RWPE1 (cell line): ENCODE measurements at places on chromosomes 1 and 21.

DNA sequence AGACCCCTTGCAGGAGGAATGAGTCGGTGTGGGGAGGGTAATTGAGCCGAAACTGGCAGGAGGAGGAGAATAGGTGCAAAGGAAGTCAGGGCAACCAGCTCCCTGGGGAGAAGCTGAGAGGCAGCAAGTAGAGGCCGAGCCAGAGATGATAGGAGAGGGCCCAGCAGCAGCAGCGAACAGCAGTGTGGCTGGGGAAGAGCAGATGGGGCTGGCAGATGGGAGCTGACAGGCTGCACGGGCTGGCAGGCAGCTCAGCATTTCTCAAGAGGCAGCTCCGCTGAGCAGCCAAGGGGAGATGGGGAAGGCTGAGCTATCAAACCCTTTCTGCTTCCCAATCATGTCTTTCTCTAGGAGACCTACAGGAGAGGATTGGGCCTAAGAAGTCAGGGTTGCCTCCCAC is 158.2 kb downstream of the TRIM33 start:
- no peak for DNase-seq

GRCh38 chr1:168696125-168696760 is 32.8 kb downstream of the DPT start:
- no peak for DNase-seq

GRCh38 chr1:52145137-52145536 is 3.2 kb downstream of the ZFYVE9 start:
- DNase-seq: no peak

DNA sequence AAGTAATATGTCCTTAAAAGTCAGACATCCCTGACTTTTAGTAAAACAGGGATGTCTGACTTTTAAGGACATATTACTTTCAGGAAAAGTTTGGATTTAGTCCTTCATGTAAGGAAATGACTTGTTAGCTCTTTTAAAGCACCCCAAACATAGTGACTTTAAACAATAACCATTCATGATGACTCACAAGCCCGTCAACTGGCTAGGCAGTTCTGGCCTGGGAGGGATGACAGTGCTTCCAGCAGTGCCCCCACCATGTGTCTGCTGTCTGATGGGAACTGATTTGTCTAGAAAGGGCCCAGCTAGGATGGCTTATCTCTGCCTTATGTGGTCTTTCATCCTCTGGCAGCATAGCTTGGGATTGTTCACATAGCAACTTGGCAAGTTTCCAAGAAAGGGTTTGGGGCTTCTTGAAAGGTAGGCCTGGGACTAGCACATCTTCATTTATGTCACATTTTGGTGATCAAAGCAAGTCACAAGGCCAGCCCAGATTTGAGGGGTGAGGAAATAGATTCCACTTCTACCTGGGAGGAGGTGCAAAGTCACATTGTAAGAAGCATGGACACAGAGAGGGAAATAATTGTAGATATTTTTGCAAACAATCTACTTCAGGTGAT is 143.5 kb downstream of the C1orf94 start:
- DNase-seq: no peak

- no peak for DNase-seq
Observed at GRCh38 chr1:192277635-192278034, 39.2 kb upstream of the RGS21 start.

GRCh38 chr1:58786184-58786926 is 2.5 kb upstream of the JUN start:
- DNase-seq: no peak

DNA sequence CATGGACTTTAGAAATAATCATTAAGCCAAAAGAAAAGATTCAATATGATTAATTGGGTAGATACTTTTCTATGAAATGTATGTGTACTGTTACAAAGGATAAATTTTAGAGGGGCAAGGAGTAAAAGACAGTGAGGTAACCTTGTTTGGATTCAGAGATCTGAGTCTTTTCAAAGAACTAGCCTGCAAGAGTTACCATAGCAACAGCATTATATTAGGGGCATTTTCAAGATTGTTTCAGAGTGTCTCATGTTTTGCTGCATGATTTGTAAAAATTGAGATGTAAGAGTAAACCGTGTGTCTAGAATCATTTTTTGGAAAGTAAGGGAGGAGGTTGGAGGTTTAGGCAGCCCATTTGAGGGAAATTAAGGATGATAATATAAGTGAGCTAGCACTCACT is 70.6 kb upstream of the KIAA1614 start:
- DNase-seq: no peak

GRCh38 chr1:8090241-8090702 is 64.2 kb upstream of the ERRFI1 start:
- peak; percentile 64 for DNase-seq

GRCh38 chr1:209598227-209598626 is 14.7 kb downstream of the CAMK1G start:
- no peak for DNase-seq

DNA sequence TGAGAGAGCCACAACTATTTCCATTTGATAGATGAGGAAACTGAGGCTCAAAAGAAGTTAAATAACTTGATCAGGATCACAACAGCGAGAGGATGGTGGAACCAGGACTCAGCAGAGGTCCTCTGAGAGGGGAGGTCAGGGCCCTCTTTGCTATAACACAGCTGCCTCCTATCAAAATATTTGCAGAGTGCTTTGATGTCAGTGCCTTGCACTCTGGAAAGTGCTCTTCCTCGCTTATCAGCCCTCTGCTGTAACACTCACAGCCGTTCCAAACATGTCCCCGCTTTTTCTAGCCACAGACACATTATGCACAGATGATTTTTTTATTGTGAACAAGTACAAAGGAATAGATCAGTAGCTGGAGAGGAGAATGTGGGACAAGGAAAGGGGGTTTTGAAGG is 71.8 kb upstream of the ARHGAP29 start:
- no peak for DNase-seq

DNA sequence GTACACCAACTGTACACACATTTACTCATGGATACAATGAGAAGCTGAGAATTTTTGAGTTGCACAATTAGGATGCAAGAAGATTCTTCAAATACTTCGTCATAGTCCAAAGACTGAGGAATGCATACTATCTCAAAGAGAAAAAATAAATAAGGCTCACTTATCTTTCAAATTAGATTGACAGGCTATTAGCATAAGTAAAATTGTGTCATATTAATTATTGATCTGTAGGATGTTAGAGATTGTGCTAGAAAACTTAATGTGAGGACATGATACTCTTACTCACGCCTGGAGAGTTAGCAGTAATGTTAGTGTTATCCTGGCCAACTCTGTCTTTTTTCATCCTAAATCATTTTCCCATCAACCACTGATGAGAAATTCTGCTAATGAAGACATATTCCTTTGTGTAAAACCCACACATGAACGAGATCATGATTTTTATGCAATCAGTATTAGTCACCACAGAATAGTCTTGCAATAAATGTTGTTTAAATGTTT is 659.0 kb downstream of the LTN1 start:
- no peak for DNase-seq

DNA sequence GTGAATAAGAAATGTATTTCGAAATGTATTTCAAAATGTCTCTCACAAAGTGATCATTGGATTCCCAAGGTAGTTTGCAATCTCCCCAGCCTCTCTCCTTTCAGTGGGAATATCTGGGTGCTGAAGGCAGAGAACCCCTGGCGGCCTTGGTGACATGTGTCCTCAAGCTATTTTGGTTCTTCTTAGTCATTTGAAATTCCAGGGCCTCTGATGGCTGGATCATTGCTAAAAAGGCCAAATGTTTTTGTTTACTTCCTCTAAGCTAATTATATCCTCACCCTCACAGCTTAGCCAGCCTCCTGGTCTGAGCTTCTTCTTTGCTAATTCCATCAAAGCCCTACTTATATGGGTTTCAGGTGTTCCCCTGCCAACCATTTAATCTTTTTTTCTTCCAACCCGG is 71.2 kb downstream of the LRRC40 start:
- DNase-seq: no peak
